ENCODE measurements at places on chromosomes 11 and 22.

- DNase-seq, result no peak
These were observed 296.3 kb downstream of the BRD1 start for GRCh38 chr22:49531368-49531791.

DNA sequence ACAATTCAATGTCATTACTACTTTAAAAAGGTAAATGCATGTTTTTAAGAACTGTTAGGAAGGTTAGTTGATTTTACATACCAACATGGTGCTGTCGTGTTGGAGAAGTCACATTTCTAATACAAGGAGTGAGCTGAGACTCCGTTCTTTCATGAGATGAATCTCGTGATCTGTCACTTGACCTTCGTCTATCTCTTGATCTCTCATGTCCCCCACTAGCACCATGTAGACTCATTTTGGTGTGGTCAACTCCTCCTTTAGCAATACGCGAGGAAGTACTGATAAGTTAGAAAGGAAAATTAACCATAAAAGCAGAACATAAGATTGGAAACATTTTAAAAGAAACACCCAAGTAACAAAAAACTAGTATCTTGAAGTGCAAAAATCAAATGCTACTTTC, 41.5 kb downstream of the BTBD10 start:
- DNase-seq, result no peak

- no peak for DNase-seq
These were observed 40.3 kb downstream of the JHY start for GRCh38 chr11:122922893-122923292.

- DNase-seq, result no peak
These were observed 5.3 kb downstream of the NHERF4 start for GRCh38 chr11:119190531-119190930.

GRCh38 chr11:121478895-121479697, 26.3 kb upstream of the SORL1-AS1 start:
- no peak for DNase-seq

GRCh38 chr22:25880524-25880923, 138.5 kb downstream of the MYO18B start:
- DNase-seq, result no peak

DNA sequence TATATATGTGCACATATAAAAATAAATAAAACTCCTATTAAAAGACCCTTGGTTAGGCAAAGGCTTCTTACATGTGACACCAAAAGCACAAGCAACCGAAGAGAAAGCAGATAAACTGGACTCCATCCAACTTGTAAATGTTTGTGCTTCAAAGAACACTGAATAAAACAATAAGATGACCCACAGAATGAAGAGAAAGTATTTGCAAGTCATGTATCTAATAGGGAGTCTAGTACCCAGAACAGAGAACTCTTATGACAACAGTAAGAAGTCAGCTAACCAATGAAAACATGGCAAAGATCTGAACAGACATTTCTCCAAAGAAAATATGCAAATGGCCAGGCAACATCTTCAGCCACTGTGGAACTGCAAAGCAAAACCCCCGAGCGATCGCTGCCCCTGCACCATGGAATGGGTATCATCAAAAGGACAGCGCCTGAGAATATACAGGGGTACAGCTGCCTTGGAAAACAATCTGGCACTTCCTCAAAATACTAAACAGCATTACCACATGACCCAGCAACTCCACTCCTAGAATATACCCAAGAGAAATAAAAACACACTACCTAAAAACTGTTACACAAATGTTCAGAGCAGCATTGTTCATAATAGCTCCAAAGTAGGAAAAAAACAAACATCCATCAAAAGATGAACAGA, 17.2 kb downstream of the BRD1 start:
- no peak for DNase-seq
